Cardiac septum (tissue), 1 donor: ENCODE measurements at places on chromosomes 12 and 14. TPM values are rescaled to one million over a fixed set of nuclear protein-coding genes. Genes with fewer than 3 reads are reported as not detected.

DNA sequence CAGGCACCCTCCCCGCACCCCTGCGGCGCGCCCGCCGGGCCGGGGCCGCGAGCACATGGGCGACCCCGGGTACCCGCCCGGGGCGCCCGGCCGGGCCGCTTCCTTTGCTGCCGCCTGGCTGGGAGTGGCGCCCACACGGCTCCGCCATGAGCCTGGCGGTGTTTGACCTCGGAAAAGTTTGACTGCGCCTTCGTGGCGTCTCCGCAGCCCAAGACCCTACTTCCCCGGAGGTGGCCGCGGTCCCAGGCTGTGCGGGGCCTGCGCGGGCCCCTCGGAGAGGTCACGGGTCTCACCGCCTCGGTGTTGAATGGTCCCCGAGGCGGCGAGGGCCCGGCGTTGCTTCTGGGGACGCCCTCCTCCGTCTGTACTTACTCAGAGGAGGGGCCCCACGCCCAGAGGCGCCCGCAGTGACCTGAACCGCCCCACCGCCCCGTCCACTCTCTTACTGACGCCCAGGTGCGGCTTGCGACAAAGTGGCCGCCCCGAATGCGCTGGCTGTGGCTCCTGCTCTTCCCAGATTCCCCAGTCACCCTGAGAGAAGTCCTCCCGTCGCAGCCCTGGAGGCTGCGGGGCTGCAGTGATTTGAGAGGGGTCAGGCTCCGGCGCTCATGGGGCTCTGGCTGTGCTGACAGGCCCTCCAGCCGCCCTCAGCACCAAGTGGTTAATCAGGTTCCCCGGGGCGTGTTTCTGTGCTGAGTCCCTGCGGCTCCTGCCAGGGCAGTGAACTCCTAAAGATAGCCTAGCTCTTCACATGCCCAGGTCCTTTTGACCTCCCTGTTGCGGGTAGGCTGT is 5.8 kb downstream of the KMT5A start:
- peak; percentile 89 for DNase-seq

GRCh38 chr12:12628013-12628412 is 16.3 kb downstream of the CREBL2 start:
- DNase-seq: no peak

GRCh38 chr12:11545484-11546330 is 103.8 kb upstream of the ETV6 start:
- no peak for DNase-seq

- DNase-seq: no peak
Measured at GRCh38 chr14:99664058-99664936, 19.4 kb downstream of the HHIPL1 start.

The INSM2 gene
- total RNA-seq: not detected

The RPL41 gene
- total RNA-seq: 1,517 TPM

DNA sequence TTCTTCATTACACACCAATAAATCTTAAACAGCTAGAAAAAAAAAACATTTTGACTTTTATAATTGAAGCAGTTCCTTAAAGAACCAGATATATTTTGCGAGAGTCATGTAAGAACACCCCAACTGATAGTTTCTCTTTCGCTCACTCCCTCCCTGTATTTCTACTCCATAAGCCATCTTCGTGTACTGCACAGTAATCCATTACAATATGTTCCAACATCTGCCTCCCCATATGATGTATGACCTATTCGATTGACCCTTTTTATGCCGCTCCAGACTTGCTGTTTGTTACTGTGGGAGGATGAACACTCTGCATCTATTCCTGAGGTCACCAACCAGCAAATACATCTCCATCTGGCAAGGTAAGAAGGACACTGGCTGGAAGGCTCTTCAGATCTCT is 331.7 kb downstream of the SOX5 start:
- DNase-seq: no peak

DNA sequence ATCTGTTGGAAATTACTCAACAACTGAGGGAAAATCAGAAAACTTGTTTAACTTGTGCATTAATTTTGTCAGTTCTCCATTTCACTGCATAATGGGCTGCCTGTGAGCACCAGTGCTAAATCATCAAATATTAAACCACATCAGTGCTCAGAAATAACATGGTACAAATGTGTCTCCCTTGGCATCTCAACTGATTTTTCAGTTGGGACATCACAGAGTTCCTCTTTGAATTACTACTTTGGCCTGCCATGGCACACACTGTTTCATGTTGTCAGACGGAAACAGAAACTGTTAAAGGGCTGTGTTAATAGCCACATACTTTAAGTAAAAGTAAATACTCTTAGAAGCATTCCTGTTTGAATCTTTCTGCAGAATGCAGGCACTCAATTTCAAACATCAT is 42.1 kb upstream of the STRN3 start:
- DNase-seq: no peak

The ASPG gene
- total RNA-seq: 4.4 TPM

The SOAT2 gene
- total RNA-seq: not detected

The MYH6 gene
- total RNA-seq: 170 TPM

GRCh38 chr12:105569886-105570285 is 239.4 kb downstream of the C12orf75 start:
- DNase-seq: no peak

DNA sequence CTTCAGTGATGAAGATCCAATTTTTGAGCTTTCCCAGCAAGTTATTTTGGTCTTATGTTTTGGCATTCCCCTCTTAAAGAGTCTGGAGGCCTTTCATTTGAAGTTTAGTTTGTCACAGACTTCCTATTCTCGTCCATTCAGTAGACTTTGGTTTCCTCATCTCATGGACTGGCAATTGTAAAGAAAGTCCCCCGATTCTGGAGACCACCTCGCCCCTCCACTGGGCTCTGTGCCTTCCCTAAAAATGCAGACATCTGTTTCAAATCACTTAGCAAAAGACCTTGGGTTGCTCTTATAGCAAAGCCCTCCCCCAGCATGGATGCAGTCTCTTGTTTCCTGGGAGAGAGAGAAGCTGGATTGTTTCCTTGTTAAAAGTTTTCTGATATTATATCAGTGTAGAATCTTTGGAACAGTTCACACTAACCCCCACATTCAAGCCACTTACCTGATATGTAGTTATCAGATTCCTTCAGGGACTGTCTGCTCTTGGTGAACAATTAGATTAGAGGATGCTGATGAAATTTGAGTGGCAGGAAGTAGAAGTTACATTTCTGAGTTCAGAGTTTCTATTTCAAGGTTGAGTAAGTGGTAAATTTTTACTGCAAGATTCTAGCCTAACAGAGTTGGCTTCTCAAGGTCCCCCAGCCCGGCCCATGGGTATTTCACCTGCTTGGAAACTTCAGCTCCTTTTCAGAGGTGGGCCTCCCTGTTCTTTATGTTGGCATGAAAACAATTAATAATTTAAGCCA is 56.3 kb downstream of the PLXNC1 start:
- DNase-seq: no peak

The B4GALNT1 gene
- total RNA-seq: 11.1 TPM

- DNase-seq: peak; percentile 90
Measured at GRCh38 chr12:108563136-108563803, 874 bp downstream of the ISCU start.

DNA sequence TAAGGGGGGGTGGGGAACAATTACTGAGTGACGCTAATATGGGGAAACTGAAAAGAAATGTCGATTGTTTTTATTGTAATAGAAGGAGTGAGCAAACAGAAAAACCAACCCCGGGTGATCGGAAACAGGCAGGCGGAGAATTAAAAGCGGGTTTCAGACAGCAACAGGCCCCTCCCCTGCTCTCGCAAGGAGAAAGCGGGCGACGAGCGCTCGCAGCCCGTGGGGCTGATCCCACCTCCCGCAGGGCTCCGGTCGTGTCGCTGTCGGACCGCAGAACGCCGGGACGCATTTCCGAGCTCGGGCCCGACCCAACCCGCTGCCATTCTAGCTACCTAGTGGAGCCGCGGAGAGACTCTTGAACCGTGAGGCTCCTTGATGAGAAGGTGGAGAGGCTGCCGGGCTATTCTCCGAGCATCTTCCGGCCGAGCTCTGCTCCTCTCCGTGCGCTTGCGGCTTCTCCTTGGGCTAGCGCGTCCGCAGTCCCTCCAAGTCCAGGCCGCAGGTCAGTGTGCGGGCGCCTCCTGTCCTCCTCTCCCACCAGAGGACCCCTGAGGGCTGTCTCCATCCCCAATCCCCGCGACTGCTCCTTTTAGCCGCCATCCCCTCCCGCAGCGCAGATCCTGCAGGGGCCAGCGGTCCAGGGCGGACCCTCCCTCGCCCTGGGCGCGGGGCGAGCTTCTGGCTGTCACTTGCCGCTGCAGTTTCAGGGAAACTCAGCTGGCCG is 4.1 kb upstream of the PAX9 start:
- DNase-seq: no peak

- peak; percentile 31 for DNase-seq
Measured at GRCh38 chr14:101086926-101087325, 183.4 kb upstream of the RTL1 start.

- DNase-seq: no peak
Measured at GRCh38 chr12:123934829-123935228, 37.8 kb downstream of the CCDC92 start.

GRCh38 chr12:130650131-130650530 is 66.0 kb downstream of the RIMBP2 start:
- no peak for DNase-seq

- DNase-seq: no peak
Measured at GRCh38 chr12:29229158-29229505, 80.1 kb downstream of the FAR2 start.
